Vein endothelial cell (primary cell): ENCODE measurements at places on chromosomes 6 and 20. TPM values are rescaled to one million over a fixed set of nuclear protein-coding genes. Genes with fewer than 3 reads are reported as not detected.

DPPA5 gene
- not detected in 2 replicates for total RNA-seq

RBBP8NL gene
- total RNA-seq: not detected in 2 replicates

BPIFA1 gene
- not detected in 2 replicates for total RNA-seq

MCCD1 gene
- not detected in 2 replicates for total RNA-seq

SAPCD1 gene
- 2.1 TPM in 1 of 2 replicates, not detected in the other for total RNA-seq

ZC2HC1B gene
- not detected in 2 replicates for total RNA-seq

TSPYL1 gene
- total RNA-seq: 70.2 and 72.1 TPM in 2 replicates

SLC29A1 gene
- 131 and 150 TPM in 2 replicates for total RNA-seq

DLK2 gene
- 0.33 TPM in 1 of 2 replicates, not detected in the other for total RNA-seq
